Liver (tissue), 10 donors: ENCODE measurements at places on chromosomes 2 and 18.

- H3K4me3 ChIP-seq = no peak overlapping the region
- H3K4me1 ChIP-seq = no peaks in the 10 kb centered on the region
- H3K27ac ChIP-seq = no peak overlapping the region
- no peaks in the 10 kb centered on the region for H3K27me3 ChIP-seq
Measured at GRCh38 chr18:69097349-69097748, 299.5 kb downstream of the CCDC102B start.

DNA sequence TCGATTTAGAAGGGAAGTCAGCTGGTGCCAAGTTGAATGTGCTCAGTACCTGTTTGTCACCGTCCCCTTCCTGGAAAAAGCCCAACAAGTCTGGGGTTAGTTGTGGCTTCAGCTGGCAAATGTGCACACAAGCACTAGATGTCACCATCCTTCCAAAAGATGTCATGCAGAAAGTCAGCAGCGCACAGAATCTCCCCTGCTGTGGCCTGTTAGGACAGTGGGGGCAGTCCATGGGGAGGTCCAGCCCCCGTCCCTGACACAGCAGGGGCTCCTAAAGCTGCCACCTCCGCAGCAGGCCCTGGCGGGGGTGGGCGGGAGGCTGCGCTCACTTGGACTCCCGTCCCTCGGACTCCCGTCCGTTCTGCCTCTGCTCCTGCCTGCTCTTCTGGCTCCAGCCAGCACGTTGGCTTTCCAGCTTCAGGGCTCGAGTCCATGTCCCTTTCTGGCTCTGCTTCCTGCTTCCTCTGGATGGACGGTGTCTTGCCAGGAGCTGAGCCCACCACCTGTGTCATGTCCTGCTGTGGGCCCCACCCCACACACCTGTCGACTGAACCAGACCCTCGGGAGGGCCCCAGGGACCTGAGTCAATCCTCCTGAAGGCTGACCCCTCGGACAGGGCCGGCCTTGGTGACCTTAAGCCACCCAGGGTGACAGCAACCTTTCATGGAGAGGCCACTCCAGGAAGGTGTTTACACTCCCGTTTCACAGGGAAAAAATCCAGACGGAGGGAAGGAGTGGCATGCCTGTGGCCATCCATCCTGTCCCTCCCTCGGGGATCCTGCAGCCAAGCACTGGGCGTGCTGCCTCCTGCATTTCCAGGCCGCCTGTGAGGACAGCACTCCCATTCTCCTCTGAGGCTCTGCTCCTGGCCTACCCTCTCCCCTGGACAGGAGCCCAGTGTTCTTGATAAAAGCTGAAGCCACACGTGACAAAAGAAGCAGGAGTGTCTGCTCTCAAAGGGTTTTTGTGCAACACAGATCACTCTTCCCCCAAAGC lies 8.5 kb downstream of the RAB17 start:
- peaks cover 16% of the 10 kb centered on the region for H3K36me3 ChIP-seq
- H3K27ac ChIP-seq = peak overlapping the region; percentile 84
- no peaks in the 10 kb centered on the region for H3K27me3 ChIP-seq
- H3K4me1 ChIP-seq = peaks cover 33% of the 10 kb centered on the region

GRCh38 chr2:67313536-67313935 lies 83.6 kb upstream of the ETAA1 start:
- no peak overlapping the region for H3K27ac ChIP-seq
- no peak overlapping the region for H3K4me3 ChIP-seq
- no peaks in the 10 kb centered on the region for H3K27me3 ChIP-seq
- no peaks in the 10 kb centered on the region for H3K4me1 ChIP-seq

DNA sequence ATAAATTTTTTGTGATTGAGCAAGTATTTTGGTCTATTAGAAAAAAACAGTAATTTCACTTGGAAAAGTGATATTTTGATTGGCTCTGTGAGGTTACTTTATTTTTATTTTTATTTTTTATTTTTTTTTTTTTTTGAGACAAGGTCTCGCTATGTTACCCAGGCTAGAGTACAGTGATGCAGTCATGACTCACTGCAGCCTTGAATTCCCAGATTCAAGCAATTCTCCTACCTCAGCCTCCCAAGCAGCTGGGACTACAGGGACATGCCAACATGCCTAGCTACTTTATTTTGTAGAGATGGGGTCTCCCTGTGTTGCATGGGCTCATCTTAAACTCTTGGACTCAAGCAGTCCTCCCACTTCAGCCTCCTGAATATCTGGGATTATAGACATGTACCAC lies 60.9 kb upstream of the MGAT5 start:
- DNase-seq = no peak
- no peak overlapping the region for H3K4me3 ChIP-seq
- H3K27me3 ChIP-seq = no peaks in the 10 kb centered on the region
- H3K4me1 ChIP-seq = no peaks in the 10 kb centered on the region
- no peak overlapping the region for H3K27ac ChIP-seq

DNA sequence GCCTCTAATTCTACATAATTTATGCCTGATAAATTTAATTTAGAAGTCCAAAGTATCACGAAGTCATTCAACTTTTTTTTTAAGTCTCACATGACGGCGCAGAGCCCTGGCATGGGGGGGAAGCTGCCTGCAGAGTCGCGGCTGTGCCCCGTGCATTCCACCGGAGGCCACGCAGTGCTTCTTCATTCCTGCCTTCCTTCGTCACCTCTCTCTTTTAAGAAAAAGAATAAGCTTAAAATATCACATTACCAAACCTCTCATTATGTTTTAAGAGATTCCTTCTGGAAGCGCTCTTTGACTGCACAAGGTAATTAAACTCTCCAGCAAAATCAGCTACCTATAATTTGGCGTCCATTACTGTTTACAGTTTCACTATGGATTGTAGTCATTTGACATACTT lies 20.3 kb upstream of the KIDINS220 start:
- peaks cover 4% of the 10 kb centered on the region for H3K27me3 ChIP-seq
- H3K27ac ChIP-seq = no peak overlapping the region
- no peak overlapping the region for H3K4me3 ChIP-seq
- DNase-seq = no peak
